ENCODE measurements at places on chromosomes 5 and 9. TPM values are rescaled to one million over a fixed set of nuclear protein-coding genes. Genes with fewer than 3 reads are reported as not detected.

GABRP gene
- not detected for total RNA-seq

TRIP13 gene
- total RNA-seq: 4.4 TPM

POLR3G gene
- 4.2 TPM for total RNA-seq

PCDHGA1 gene
- 1.3 TPM for total RNA-seq

FGF18 gene
- not detected for total RNA-seq

CREBRF gene
- 15.7 TPM for total RNA-seq

HAVCR1 gene
- total RNA-seq: not detected

LCN15 gene
- not detected for total RNA-seq

SIT1 gene
- total RNA-seq: not detected

RANBP3L gene
- total RNA-seq: 1.6 TPM

TOR4A gene
- total RNA-seq: 5.3 TPM

TMEM245 gene
- 45.2 TPM for total RNA-seq

ARHGEF37 gene
- total RNA-seq: 2.2 TPM

MAST4 gene
- total RNA-seq: 26.7 TPM

RNF44 gene
- 11.5 TPM for total RNA-seq

PCDHB12 gene
- total RNA-seq: 0.56 TPM

SPATA31C1 gene
- not detected for total RNA-seq

C9orf153 gene
- total RNA-seq: not detected

GRIA1 gene
- total RNA-seq: not detected

GRXCR2 gene
- total RNA-seq: not detected

CXCL14 gene
- 0.64 TPM for total RNA-seq

AFAP1L1 gene
- 33.6 TPM for total RNA-seq

LCN9 gene
- not detected for total RNA-seq

NFIB gene
- 118 TPM for total RNA-seq

BTNL8 gene
- total RNA-seq: not detected

RNF208 gene
- total RNA-seq: not detected

CDX1 gene
- total RNA-seq: not detected

PCDHB2 gene
- total RNA-seq: 1.9 TPM

SEMA5A gene
- 17.8 TPM for total RNA-seq

KCNN2 gene
- total RNA-seq: not detected

PTGES gene
- 7.4 TPM for total RNA-seq

LCN10 gene
- not detected for total RNA-seq

CEL gene
- 0.10 TPM for total RNA-seq

DOK3 gene
- 2.1 TPM for total RNA-seq

MARVELD2 gene
- not detected for total RNA-seq

TSSK1B gene
- 0.12 TPM for total RNA-seq

SV2C gene
- total RNA-seq: not detected

PCDH12 gene
- total RNA-seq: 2.5 TPM

ALDH1A1 gene
- 3.5 TPM for total RNA-seq

ARHGEF28 gene
- 1.2 TPM for total RNA-seq

PHF24 gene
- total RNA-seq: 0.06 TPM

TPPP gene
- total RNA-seq: 0.06 TPM

IL33 gene
- 127 TPM for total RNA-seq

FABP6 gene
- total RNA-seq: not detected

VCAN gene
- 1,194 TPM for total RNA-seq

SRA1 gene
- total RNA-seq: 24.0 TPM

CBY3 gene
- not detected for total RNA-seq

NUTM2F gene
- total RNA-seq: not detected

SPINK1 gene
- total RNA-seq: not detected

GFI1B gene
- not detected for total RNA-seq

VLDLR gene
- total RNA-seq: 4.2 TPM

INSL6 gene
- total RNA-seq: not detected

SHOC1 gene
- total RNA-seq: not detected

SLC6A7 gene
- total RNA-seq: not detected

ADCY2 gene
- total RNA-seq: not detected

OLFML2A gene
- 1.6 TPM for total RNA-seq

PARP8 gene
- total RNA-seq: 6.1 TPM

ATP10B gene
- total RNA-seq: not detected

SLC6A18 gene
- not detected for total RNA-seq
